SHP77 (cell line): ENCODE measurements at places on chromosomes 4 and X.

DNA sequence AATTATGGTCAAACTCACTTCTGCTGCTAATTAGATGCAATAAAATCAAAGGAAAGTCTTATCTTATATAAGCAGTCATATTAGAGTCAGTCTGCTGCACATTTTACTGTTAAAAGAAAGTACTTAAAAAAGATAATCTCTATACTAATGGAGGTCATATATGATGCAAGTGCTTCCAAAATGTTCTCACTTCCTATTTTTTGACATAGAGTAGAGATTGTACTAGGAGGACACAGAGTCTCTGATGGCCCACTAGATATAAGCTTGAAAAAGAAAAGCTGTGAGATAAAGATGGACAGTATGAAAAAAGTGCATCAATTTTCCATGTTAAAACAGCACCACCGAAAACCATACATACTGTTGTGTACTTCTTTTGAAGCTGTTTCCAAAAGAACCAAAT lies 196.9 kb downstream of the KLHL13 start:
- DNase-seq: no peak

DNA sequence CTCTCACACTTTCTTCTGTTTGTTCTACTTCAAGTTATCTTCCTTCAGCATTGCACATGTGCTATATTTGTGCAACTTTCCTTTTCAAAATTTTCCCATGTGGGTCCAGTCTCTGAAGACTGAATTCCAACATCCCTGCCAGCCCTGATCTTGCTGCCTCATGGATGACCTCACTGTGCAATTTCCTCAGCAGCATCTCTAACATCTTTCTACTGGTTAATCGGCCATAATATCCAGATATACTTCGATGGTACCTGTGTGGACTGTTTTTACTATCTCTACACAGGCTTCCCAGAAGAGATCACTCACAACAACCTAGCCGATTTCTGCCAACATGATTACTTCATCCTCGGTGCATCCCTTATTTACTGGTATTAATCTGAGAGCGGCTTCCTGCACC lies 41.5 kb downstream of the GPM6A start:
- DNase-seq: no peak

DNA sequence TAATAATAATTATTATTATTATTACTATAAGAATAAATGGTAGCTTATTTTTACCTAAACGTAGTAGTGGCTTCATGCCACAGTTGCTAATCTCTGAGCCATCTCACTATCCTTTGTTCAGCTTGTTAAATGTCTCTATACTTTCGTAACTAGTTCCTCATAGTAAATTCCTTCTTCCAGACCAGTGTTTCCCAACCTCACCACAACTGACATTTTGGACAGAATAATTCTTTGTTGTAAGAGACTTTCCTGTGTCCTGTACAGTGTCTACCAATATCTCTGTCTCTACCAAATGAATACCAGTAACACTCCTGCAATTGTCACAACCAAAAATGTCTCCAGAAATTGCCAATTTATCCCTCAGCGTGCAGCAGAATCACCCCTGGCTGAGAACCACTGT lies 1040.9 kb downstream of the DMD start:
- no peak for DNase-seq

DNA sequence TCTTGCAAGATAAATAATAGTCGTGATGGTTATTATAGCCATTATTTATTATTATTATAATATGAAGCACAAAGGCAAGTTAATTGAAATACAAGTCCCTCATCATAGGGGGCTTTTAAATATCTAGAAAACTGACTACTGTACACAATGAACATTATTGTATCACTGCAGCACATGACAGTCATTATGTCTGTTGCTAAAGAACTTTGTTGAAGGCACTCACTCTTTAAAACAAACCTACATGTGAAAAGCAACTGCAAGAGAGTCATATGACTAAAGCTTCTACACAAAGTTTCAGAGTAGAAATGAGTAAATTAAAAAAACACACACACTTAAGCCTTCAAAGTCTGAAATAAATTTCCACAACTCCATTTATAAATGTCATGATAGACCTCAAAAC lies 23.3 kb upstream of the DCAF12L1 start:
- DNase-seq: no peak

- DNase-seq: no peak
Observed at GRCh38 chrX:132900633-132901293, 57.7 kb downstream of the HS6ST2 start.

- DNase-seq: no peak
Observed at GRCh38 chr4:9825049-9825448, 43.6 kb downstream of the DRD5 start.

GRCh38 chr4:165971446-165971845 lies 98.4 kb downstream of the TLL1 start:
- no peak for DNase-seq

GRCh38 chr4:16206848-16207247 lies 19.4 kb downstream of the TAPT1 start:
- no peak for DNase-seq

DNA sequence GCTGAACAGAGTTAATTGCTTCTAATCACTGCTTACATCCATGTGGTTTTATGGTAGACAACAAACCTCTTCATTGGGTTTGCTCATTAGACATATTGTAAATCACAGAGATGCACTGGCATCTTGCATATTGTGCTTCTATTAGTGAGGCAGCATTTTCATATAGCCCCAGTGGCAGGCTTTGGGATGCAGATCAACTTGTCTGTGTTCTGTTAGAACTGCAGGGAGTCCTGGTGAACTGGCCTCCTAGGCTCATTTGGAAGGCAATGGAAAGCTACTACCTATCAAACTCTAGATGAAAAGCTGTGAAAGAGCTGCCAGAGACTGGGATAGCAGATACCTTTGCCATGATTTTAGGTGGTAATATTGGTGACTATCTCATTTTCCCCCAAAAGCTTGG lies 108.8 kb downstream of the NAA11 start:
- DNase-seq: no peak

DNA sequence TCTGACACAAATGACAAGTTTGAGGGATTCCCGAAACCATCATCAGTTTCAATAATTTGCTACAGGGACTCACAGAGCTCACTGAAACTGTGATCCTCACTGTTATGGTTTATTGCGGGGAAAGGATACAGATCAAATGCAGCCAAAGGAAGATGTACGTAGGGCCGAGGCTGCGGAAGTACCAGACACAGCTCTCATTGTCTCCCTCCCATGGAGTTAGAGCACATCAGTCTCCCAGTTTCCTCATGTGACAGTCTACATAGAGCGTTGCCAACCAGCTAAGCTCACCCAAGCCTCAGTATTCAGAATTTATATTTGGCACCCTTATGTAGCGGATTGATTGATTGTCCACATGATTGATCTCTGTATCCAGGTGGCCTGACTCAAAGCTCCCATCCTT lies 137.8 kb upstream of the TENM3 start:
- no peak for DNase-seq

DNA sequence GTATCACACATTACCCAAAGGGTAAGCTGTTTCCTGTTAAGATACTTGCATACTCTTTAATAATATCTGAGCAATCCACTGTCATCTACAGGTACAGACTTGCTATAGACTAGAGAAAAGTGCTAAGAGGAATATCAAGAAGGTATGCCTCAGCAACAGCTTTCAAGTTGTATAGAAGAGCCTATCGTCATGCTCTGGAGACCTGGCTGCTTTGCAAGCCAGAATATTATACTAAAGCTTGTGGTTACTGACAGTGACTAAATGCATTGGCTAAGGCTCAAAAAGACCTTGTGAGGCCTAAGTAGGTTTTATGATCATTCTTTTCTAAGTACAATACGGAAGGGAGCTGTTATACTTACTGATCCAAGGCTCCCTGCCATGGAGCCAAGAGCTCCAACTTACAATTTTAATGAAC lies 11.3 kb downstream of the LAMP2 start:
- no peak for DNase-seq

GRCh38 chrX:153763298-153763932 lies 634 bp upstream of the PLXNB3 start:
- no peak for DNase-seq

DNA sequence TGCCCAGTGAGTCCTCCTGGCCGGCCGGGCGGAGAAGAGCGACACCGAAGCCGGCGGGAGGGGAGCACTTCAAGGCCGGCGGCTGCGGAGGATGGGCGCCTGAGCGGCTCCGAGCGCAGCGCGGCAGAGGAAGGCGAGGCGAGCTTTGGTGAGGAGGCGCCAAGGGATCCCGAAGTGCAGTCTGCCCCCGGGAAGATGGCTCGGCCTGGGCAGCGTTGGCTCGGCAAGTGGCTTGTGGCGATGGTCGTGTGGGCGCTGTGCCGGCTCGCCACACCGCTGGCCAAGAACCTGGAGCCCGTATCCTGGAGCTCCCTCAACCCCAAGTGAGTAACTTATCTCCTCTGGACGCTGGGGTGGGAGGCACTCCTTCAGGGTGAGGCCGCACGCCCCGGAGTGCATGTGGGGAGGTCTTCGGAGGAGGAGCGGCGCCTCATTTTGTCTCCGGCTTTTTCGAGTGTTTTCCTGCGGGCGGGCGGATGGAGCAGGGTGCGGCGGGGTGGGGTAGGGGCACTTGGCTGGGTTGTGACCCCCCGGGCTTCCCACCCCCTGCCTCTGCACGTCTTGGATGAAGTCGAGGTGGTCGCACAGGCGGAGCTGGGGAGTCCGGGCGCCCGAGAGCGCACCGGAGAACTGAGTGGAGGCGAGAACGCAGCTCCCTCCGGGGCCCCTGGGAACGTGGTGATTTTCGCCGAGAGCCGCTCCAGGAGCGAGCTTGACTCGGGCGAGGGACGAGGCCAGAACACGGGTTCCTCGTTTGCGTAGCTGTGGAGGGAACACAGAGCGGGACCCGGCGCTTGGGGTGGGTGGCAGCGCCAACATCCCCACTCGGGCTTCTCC lies 979 bp downstream of the EFNB1 start:
- DNase-seq: no peak

DNA sequence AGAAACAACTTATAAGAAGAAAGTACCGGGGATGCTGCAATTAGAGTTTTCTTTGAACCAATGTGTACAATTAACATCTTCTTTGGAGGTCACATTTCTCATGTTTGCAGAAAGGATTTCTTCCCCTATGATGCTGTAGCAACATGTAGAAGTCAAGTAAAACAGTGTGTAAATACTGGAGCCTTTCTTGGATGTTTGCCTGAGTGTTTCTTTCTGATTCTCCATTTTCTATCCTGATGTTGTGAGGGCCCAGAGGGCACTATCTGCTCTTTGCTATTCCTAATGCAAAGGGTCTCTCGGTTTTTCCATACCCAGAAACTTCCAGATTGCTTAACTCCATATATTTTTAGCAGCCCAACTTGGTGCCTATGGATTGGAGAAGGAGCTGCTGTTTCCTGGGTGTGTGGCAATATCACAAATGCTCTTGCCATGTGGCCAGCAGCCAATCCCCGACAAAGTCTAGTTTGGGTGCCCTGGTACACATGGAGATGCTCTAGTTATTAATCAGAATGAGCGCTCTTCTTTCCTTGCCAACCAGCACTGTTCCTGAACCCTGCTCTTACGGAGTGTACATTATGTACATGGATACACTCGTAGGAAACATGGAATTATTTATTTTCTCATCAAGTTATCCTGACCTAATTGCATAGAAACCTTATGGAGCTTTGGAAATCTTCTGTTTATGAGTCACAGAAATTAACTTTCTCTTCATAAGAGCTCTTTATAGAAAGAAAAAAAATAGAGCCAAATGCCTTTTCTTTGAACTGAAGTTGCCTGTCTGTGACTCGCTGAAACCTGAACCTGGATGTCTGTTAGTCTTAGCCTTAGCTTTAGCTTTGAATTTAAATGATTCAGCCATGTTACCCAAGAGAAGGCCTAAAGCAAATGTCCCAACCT lies 67.0 kb upstream of the GPC4 start:
- DNase-seq: no peak

GRCh38 chr4:128725405-128726055 lies 84.0 kb upstream of the JADE1 start:
- DNase-seq: no peak

DNA sequence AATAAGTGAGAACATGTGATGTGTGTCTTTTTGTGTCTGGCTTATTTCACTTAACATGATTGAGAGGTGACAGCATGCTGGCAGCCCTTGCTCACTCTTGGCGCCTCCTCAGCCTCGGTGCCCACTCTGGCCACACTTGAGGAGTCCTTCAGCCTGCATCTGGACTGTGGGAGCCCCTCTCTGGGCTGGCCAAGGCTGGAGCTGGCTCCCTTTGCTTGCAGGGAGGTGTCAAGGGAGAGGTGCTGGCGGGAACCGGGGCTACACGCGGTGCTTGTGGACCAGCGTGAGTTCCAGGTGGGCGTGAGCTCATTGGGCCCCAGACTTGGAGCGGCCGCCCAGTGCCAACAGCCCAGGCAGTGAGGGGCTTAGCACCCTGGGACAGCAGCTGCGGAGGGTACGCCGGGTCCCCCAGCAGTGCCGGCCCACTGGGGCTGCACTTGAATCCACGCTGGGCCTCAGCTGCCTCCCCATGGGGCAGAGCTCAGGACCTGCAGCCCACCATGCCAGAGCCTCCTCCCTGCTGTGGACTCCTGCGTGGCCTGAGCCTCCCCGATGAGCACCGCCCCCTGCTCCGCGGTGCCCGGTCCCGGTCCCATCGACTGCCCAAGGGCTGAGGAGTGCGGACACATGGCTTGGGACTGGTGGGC lies 658.6 kb downstream of the GRXCR1 start:
- DNase-seq: no peak

DNA sequence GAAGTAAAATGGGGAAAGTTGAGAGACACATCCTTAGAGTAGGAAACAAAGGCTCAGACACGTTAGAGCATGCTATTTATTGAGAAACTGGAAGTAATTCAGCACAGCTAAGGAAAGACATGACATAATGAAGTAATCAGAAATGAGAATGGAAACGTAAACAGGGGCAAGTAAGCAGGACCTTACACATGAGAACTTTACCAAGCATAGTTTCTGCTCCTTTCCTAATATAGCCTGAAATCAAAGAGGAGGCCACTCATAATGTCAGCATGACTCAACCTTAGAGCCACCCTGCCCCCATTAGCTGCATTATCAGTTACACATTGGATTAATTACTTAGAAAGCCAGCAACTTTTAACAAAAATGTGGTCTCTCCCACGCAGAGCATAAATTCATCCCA lies 558.3 kb upstream of the GRIA3 start:
- DNase-seq: no peak

DNA sequence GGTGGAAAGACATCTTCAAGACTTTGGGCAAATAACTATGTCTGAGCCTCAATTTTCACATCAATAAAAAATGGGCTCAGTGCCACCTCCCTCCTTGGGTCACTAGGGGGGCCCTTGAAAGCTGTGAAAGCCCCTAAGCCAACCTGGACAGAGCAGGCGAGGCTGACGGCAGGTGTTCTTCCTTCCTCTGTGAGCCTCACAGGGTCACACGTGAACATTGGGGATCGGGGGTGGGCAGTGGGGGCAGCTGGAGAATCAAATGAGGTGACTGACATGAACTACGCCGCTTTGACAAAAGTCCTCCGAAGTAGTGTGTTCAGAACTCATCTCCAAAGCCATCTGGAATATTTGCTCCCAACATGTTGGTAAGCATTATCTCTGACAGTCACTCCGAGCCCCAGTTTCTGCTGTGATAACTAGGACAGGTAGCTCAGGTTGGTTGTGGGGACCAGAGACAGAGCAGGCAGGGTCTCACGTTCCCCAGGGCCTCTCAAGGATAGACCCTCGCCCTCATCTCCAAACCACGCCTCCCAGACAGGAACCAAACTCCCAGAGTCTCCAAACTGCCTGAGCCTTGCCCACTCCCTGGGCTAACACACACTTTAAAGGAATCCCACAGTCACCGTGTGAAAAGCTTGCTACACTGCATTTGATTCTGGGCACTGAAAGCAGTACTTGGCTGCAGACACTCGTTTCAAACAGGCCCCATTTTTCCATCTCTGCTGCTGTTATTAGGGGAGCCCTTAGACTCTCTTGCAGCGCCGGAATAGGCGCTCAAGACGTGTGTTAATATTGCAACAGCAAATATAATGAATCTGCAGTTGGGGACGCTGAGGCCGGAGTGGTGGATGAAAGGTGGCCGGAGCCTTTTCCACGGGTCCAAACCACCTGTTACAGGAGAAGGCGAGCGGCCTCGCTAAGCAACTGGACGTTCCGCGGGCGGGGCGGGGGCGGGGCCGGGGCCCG lies 717 bp upstream of the WFS1 start:
- DNase-seq: no peak
